Forelimb muscle (tissue), 1 donor: ENCODE measurements at places on chromosomes 4 and X.

GRCh38 chr4:155943605-155944291 is 9.9 kb downstream of the CTSO start:
- DNase-seq: no peak

DNA sequence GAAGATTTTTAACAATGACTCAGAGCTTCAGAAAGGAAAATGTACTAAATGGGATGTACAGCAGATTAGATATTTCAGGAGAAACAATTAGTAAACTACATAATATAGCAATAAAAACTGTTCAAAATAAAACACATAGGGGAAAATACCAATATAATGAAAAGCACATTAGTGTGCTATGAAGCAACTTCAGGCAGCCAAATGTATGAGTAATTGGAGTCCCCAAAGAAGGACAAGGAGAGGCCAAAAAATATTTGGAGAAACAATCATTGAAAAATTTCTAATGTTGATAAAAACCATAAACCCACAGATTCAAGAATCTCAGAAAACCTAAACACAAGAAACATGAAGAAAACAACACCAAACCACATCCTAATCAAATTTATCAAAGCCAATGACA is 129.3 kb upstream of the CHRDL1 start:
- no peak for DNase-seq

GRCh38 chr4:82045267-82045666 is 328.5 kb downstream of the HNRNPD start:
- DNase-seq: no peak

DNA sequence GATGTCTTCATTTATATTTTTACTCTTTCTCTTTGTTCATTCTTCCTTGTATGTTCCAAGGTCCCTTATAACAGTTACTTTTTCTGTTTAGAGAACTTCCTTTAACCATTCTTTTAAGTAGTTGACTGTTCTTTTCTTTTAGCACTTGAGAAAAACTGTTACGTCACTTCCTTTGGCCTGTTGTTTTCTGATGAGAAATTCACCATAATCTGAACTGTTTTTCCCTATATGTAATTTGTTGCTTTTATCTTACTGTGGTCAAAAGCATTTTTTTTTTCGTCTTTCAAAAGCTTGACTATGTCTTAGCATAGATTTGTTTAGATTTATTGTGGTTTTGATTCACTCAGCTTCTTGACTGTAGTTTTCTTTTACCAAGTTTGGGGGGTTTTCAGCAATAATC is 1660.3 kb upstream of the PCDH10 start:
- DNase-seq: no peak

DNA sequence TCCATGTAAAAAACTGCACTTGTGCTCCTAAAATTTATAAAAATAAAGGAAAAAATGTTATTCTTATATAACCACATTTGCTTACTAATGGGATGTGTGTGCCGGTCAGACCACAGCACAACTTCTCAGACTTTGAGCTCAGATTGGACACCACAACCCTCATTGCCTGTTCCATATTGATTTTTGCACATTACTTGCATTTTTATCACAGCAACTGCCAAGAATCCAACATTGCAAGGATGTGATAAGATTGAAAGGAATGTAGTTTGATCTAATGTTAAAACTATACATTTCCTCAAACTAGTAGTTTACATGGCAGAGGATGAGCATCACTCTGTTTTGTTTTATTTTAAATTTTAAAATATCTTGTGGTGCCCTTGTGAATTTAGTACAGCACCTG is 227.8 kb downstream of the KDR start:
- no peak for DNase-seq

DNA sequence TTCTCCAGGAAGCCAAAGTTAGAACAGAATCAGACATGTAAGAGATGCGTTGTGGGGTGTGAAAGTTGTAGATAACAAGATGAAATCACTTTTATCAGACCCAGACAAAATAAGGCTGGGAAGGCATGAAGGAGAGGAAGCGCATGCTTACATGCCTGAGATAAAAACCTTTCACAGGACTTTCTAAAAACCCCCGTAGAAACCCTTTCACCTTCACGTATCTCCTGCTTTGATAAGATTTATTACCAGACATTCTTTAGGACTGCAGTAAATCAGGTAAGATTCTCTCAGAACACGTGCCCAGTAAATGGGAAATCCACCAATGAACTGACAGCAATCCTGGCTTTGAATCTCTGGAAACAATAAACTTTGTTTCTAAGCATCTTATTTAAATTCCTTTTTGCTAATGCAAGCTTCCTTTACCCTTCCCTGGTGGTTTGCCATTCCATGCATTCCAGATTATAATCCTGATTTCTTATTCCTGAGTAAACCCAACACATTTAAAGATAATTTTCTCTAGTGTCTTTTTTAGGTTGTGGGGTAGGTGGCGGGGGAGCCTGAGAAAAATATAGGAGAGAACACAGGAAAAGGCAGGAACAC is 254.6 kb upstream of the LDB2 start:
- DNase-seq: no peak

DNA sequence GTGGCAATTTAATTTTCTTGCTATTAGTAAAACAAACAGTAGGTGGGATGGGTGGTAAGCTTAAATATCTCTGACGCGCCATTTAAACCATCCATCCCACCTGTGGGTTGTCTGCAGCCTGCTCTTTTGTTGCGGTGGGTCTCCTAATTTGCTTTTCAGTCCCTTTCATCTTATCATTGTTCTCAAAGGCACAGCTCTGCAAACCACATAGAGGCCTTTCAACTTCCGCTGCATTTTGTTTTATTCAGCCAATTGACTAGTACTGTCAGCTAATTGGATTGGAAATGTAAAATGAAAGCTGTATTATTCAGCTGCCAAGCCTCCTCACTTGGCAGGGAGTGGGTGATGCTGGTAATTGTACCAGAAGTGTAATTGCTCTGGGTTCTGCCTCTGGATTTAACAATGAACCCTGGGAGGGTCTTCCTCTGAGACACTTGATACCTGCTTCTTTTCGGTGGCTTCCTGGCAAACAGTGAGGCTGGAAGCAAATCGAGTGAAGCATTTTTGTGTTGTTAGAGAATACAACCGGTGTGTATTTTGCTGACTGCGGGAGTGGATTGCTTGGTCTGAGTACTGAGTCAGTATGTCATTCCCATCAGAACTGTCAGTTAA is 165.6 kb downstream of the FRAS1 start:
- DNase-seq: no peak

- no peak for DNase-seq
Measured at GRCh38 chr4:152591396-152591795, 55.5 kb upstream of the FBXW7 start.
